ENCODE measurements at places on chromosomes 12 and 14. TPM values are rescaled to one million over a fixed set of nuclear protein-coding genes. Genes with fewer than 3 reads are reported as not detected.

SIRT4 gene
- total RNA-seq = 1.8 TPM

ITPR2 gene
- total RNA-seq = 28.0 TPM

OAS2 gene
- total RNA-seq = 4.5 TPM

KRT7 gene
- total RNA-seq = 7.0 TPM

OR4K15 gene
- total RNA-seq = not detected

NOVA1 gene
- total RNA-seq = under 0.01 TPM

ZC2HC1C gene
- total RNA-seq = 0.51 TPM

MIP gene
- total RNA-seq = 0.26 TPM

CTSG gene
- not detected for total RNA-seq

ANKS1B gene
- 0.38 TPM for total RNA-seq

FGF6 gene
- not detected for total RNA-seq

PLEKHD1 gene
- under 0.01 TPM for total RNA-seq

NPFF gene
- not detected for total RNA-seq

APOF gene
- not detected for total RNA-seq

KCNA1 gene
- under 0.01 TPM for total RNA-seq

PIANP gene
- not detected for total RNA-seq

SDR39U1 gene
- total RNA-seq = 8.5 TPM

PABPN1 gene
- 90.6 TPM for total RNA-seq

TESPA1 gene
- total RNA-seq = not detected

DDHD1 gene
- 10.4 TPM for total RNA-seq

LHX5 gene
- not detected for total RNA-seq

FAM222A gene
- total RNA-seq = 0.26 TPM

CCDC196 gene
- not detected for total RNA-seq

PMCH gene
- total RNA-seq = not detected

CBLN3 gene
- 0.13 TPM for total RNA-seq

SMIM41 gene
- under 0.01 TPM for total RNA-seq

HOXC6 gene
- total RNA-seq = not detected

SPX gene
- total RNA-seq = not detected

GPR162 gene
- total RNA-seq = 0.76 TPM

NRXN3 gene
- under 0.01 TPM for total RNA-seq

KLRK1 gene
- total RNA-seq = not detected

WDHD1 gene
- total RNA-seq = 5.9 TPM

FOXG1 gene
- not detected for total RNA-seq

MYO1H gene
- not detected for total RNA-seq

SPTB gene
- under 0.01 TPM for total RNA-seq

METTL1 gene
- total RNA-seq = 4.0 TPM

Measured in dermis microvascular lymphatic vessel endothelial cell (primary cell).